EH (cell line): ENCODE measurements at places on chromosomes 5 and 9.
A peak's percentile ranks its signal among the peaks of the same experiment; 100 is the strongest.

DNA sequence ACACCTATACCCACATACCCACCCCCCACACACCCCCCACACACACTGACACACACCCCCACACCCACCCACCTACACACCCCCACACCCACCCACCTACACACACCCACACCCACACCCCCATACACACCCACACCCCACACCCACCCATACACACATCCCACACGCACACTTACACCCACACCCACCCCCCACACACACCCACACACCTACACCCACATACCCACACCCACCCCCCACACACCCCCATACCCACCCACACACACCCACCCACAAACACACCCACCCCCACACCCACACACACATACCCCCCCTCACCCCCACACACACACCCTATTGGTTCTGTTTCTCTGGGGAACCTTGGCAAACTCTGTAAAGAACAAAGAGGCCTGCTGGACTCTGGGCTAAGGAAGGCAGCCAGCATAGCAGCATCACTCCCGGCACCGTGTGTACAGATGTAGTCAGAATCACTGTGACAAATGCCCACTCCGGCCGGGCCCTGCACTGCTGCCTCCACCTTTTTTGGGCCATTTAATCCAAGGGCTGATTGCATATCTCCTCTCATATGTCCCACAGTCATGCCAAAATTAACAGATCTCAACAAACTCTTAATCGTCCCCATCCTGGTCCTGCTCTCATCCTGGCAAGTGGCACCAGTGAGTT is 42.3 kb downstream of the COL23A1 start:
- DNase-seq: no peak

DNA sequence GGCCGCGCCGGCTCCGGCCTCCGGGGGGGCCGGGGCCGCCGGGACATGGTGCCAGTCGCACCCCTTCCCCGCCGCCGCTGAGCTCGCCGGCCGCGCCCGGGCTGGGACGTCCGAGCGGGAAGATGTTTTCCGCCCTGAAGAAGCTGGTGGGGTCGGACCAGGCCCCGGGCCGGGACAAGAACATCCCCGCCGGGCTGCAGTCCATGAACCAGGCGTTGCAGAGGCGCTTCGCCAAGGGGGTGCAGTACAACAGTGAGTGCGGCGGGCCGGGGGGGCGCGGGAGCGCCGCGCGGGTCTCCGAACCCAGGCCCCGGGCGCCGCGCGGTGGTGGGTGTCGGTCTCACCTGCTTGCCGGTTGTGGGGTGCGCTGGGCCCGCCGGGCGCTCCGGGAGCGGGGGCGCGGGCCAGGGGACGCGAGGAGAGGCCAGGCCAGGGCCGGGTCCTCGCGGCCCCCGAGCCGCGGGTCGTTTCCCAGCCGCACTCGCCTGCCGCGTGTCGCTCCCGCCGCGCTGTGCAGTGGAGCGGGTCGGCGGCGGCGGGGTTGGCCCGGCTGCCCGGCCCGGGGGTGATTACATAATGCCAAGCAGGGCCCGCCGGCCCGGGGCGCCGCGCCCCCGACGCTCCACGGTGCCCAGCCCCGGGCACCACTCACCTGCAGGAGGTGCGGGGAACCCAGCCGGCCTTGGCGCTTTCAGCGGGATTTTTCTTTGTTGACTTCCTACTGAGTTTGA is 492 bp downstream of the RABL6 start:
- peak; percentile 17 for DNase-seq

- DNase-seq: peak; percentile 81
Measured at GRCh38 chr9:70553707-70554673, 139.5 kb upstream of the KLF9 start.

- DNase-seq: peak; percentile 82
Measured at GRCh38 chr5:10860645-10861422, 99.8 kb upstream of the DAP start.

GRCh38 chr5:76393035-76393680 is 9.9 kb upstream of the IQGAP2 start:
- no peak for DNase-seq

DNA sequence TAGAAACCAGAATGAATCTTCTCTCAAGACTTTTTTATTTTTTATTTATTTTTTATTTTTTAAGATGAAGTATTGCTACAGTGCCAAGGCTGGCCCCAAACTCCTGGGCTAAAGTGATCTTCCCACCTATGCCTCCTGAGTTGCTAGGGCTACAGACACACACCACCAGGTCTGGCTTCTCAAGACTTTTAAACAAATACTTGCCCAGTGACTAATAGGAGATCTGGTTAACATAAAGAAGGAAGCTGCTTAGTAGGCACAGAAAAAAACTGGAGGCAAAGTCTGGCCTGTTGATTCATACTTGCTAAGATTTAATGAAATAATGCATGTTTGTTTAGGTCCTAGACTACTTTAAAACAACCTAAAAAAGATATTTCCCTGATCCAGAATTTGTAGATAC is 43.8 kb downstream of the SLC38A9 start:
- peak; percentile 86 for DNase-seq

GRCh38 chr5:26945901-26946300 is 92.5 kb downstream of the CDH9 start:
- DNase-seq: no peak

DNA sequence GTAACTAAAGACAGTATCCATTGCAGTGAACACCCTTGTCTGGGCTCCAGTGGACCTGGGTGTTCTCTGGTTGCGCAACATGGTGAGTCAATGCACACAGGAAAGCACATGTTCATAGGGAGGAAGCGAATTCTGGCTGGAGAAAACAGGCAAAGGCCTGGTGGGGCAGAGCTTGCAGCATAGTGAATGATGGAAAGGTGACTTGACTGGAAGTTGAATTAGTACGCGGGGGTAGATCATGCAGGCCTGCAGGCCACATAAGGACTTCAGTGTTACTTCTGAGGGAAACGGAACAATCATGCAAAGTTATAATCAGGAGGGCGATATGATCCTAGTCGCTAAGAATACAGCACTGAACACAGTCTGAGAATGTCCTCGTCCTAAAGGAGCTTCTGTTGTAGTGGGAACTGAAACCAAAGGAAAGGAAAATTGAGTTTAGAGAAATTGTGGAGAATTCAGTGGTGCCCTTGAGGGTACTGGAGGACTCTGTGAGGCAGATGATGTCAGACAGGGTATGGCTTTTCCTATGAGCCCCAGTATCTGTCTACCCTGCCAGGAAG is 71.9 kb upstream of the RANBP3L start:
- DNase-seq: peak; percentile 79

DNA sequence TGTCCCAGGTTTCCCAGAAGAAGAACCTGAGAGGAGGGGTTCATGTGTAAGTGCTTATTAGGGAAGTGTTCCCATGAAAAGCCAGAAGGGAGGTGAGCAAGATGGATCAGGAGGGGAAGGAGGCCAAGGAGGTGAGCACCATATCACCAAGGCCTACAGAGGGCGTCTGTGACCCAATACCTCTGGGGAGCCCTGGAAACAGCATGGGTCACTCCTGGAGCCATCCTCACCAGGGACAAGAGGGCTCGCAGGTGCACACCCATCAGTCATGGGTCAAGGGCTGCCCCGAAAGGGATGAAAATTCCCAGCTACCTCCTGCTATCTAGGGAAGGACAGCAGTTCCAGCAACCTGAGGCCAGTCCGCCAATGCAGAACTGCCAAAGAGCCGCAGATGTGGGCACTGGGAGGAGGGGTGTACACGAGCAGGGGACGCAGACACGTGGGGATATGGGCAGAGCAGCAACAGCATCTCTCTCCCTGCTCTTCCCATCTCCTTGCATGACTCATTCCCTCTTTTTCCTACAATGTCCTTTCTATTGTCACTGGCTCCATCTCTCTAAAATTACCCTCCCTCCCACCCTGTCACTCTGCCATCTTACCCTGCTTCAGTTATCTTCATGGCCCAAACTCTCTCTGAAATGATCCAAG is 167.6 kb upstream of the FSTL4 start:
- DNase-seq: no peak

DNA sequence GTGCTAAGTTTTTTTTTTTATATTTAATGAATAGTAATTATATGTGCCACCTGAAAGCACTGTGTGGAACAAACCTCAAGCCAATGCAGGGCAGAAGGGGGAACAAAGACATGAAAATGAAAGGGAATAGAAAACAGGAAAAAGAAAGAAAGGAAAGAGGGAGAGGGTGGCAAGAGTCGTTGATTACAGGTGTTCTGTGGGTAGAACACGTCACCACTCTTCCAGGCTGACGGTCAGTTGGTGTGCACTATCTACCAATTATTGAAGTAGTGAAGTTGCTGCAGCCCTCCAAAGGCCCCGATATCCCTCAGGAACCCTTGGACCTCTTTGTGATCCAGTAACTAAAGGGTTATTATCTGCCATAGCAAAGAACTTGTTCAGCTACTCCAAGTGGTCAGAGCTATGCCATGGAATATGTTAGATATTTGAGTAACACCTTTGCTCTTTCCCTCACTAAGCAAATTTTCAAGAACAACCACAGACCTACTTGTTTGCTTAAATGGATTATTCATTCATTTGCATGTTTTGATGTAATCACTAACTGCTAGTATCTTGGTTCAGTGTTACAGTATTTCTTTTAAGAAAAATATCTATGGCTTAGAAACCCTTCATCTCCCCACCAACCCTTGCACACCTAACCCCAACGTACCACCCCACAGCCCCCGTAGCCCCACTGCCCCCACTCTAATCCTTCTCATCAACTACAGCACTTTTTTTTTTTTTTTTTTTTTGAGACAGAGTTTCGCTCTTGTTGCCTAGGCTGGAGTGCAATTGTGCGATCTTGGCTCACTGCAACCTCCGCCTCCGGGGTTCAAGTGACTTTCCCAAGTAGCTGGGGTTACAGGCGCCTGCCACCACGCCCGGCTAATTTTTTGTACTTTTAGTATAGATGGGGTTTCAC is 31.3 kb downstream of the FYB1 start:
- DNase-seq: no peak

GRCh38 chr5:131316822-131317221 is 53.0 kb downstream of the CDC42SE2 start:
- DNase-seq: no peak

DNA sequence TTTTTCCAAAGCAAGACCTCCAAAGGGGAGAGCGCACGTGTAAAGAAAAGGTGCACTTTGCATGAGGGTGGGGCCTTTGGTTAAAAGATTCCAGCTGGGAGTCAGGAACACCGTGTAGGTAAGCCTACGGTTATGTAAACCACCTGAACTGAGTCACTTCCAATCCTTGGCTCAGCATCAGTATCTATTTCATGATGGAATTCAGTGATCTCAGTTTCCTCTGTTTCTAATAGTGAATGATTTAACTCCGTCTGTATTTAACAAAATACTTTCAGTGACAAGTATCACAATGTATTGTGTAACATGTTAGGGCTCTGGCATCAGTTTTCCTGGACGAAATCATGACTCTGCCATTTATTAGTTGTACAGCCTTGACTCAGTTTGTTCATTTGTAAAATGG is 1.3 kb upstream of the SVEP1 start:
- peak; percentile 26 for DNase-seq

DNA sequence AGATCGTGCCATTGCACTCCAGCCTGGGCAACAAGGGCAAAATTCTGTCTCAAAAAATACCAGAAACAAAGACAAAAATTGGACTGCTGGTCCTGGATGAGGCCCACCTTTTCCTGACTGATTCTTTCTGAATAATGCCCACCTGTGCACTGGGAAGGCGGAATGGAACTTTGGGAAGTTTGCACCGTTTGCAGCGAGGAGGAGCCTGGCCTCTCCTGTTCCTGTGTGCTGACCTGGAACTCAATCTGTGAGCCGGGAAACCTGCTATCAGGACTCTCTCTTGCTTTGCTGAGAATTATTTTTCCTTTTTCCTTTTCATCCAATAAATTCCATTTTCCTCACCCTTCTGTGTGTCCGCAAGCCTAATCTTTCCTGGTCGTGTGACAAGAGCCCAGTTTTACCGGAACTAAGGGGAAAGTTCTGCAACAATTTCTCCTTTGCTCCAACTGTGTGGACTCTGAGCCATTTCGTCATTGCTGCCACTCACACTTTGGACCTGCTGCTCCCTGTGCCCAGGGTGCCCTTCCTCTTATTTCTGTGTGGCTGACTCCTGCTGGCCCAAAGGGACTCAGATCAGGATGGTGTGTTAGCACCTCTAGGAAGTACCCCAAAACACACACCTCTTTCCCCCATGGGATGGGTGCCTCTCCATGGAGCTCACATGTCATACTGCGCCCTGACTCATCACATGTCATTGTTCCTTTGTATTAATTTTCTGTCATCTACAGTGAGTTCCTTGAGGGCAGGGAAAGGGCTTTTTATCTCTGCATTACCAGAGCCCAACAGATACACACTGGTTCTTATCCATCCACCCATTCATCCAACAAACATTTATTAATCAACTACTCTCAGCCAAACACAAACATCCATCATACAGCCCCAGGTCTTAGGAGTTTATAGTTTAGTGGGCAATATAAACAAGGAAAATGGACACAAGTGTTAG is 4.7 kb upstream of the GLRX start:
- no peak for DNase-seq

- peak; percentile 89 for DNase-seq
Measured at GRCh38 chr9:123063177-123063598, 29.7 kb downstream of the GPR21 start.

GRCh38 chr5:139668064-139668880 is 20.1 kb downstream of the CXXC5 start:
- peak; percentile 85 for DNase-seq

GRCh38 chr5:73592551-73592950 is 27.0 kb downstream of the UTP15 start:
- DNase-seq: peak; percentile 75

- DNase-seq: no peak
Measured at GRCh38 chr5:53338971-53339370, 141.5 kb upstream of the FST start.

- no peak for DNase-seq
Measured at GRCh38 chr5:56871777-56872176, 37.6 kb upstream of the SETD9 start.

DNA sequence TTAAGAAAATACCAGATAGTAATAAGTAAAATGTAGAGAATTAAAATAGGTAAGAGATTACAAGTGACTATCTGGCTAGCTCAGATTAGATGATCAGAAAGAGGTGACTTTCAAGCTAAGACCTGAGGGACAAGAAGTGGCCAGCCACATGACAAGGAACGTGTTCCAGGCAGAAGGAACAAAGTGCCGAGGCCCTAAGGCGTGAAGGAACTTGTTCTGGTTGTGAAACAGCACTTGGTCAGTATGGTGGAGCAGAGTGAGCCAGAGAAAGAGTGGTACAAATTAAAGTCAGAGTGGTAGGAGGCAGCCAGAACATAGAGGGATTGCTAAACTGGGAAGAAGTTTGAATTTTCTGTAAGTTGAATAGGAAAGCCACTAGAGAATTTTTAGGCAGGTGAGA is 73.6 kb downstream of the ADRB2 start:
- no peak for DNase-seq

DNA sequence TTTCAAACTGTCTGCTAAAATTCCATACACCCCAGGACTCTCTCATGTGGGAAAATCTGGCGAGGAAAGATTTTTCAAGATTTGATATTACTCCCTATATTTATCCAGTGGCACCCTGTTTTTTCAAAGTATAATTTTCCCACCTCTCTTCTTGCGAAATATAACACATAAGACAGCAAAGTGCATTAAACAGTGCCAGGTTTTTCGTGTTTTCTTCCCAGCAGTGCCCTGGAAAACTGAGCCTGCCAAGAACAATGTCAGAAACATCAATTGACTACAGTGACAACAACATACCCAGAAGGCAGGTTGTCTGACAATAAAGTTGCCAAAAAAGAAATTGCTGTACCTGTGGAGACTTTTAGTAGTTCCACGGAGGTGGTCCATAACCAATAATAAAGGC is 545.0 kb upstream of the ZNF608 start:
- no peak for DNase-seq
